ENCODE measurements at places on chromosomes 7 and 10.

DNA sequence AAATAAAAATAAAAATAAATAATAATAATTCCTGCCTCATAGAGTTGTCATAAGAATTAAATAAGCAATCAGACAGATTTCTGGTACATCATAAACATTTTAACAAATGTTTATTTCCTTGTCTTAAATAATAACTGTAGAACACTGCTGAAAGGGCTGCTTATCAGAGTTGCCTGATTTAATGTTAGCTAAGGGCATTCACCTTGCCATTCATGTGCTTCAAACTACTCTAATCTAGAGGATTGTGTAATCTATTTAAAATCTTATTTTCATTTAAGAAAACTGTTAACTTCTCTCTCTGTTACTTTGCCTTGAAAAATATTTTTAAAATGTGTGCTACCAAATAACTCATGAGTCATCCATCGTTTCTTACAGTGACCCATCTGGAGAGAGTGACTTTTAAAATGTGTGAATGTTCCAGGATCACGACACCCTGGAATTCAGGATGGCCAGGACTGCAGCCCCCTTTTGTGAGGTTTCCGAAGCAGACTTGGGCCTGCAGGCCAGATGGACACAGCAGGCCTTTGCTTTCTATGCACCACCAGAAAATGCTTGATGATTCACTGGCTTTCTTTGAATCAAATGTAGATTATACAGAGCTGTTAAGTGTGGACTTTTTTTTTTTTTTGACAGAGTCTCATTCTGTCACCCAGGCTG is 109.1 kb upstream of the TNS3 start:
- DNase-seq: no peak

DNA sequence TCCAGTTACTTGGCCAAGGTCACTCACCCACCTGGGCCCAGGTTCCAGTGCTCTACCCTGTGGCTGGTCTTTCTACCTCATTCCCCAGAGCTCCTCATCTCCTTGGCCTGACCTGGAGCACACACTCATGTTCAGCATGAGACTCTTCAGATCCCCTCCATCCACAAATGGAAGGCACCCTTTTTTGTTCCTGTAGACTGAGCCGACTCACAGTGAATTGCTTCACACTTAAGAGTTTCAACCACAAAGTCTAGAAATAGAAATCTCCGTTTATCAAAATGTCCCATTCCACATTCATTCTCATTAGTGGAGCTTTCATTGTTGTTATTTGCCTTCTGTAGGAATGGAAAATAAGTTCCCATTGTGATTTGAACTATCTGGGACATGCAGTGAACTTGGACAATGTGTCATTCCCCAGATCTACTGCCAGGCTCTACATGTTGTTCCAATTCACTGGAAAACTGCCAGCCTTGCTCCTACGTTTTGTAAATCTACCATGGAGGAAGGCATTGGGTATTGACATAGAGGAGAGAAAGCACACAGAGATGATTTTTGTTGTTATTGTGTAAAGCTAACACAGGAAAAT is 125.3 kb upstream of the CELF2 start:
- no peak for DNase-seq

DNA sequence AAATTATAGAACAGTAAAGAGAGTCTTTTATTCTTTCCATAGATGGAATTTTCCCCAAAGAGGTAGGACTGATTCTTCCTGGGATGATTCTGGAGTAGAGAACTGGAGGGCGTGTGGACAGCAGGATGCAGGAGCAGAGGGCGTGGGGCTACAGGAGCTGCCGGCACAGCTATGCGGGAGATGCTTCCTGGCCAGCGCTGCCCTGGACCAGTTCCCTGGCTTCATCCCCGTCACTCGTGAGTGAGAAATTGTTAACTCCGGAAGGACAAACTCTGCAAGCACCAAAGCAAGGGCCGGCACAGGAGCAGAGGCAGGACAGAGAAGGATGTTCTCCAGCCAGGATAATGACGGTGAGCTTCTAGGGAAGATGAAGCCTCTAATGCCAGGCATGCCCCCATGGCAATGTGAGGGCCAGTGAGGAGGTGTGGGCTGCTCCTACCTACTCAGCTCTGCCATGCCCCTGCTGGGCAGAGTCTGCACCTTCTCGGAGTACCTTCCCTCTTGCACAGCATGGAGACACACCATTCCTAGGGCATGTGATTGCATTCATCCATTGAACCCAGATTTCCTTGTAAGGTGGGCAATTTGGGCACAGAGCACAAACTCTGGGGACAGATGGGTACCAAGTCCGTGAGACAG is 760.9 kb upstream of the IGFBP3 start:
- no peak for DNase-seq

DNA sequence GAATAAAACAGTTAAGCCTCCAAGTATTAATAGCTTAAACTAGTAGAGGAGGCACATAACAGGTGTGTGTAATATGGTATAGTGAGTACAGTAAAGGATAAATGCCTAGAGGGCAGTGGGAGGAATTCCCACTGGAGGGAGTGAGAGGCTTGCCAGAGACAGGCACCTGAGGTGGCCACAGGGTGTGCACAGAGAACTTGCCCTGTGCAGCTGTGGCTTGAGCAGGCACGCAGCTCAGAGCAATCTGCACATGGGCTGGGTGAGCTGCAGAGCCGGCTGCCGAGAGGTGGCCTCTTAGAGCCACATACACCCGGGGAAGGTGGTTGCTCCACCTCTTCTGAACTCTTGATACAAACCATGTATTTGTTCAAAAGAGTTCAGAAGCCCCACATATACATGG is 237.1 kb downstream of the COBL start:
- DNase-seq: no peak

GRCh38 chr7:1410992-1411391 is 48.3 kb downstream of the MICALL2 start:
- no peak for DNase-seq

DNA sequence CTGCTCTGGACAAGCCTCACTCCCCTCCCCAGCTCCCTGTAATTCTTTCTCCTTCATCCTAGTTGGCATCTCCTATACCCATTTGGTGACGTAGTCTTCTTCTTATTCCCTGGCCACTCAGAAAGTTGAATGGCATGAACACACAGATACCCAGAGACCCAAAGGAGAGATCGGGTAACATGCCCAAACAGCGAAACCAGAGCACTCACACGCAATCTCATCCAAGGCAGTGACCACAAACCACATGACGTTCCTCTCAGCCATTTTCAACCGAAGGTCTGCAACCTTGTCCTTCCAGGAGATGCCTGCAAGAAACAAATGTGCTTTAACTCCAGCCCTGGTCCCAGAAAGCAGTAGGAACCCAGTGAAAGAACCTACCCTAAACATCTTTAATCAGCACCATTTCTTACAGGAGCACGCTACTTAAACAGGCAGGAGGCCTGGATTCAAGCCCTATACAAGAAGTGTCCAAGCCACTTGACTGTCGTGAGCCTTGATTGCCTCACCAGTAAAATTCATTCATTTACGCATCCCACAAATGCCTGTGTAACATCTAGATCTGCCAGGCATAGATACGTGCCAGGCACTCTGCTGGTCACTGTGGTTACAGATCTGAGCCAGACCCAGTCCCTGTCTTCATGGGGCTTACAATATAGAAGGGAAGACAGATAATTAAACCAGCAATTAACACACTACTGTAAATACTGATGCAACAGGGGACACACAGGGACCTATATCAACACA is 37.1 kb downstream of the XPNPEP1 start:
- no peak for DNase-seq

GRCh38 chr7:26439521-26440232 is 148.0 kb downstream of the SNX10 start:
- no peak for DNase-seq

- peak; percentile 87 for DNase-seq
Observed at GRCh38 chr10:72248468-72249151, 25.1 kb upstream of the DDIT4 start.

DNA sequence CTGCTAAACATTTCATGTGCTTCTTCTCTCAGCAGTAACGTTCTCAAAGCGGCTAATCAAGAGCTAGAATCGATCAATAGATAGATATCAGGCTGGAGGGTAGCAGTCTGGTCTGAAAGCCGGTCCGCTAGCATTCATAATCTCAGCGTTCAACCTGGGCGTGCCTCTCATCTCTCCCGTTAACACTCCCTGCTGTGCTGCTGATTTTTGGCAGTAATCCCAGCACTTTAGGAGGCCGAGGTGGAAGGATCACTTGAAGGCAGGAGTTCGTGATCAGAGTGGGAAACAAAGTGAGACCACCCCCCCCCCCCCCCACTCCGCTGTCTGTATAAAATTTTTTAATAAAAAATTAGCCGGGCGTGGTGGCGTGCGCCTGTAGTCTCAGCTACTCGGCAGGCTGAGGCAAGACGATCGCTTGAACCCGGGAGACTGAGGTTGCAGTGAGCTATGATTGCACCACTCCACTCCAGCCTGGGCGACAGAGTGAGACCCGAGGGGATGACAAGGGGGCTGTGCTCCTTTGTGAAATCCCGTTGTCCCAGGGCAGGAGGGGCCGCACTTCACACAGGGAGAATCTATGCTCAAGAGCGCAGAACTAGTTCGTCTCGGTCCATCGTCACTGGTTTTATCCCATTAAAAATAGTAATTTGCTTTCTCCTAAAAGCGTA is 624 bp upstream of the CEP55 start:
- DNase-seq: no peak

DNA sequence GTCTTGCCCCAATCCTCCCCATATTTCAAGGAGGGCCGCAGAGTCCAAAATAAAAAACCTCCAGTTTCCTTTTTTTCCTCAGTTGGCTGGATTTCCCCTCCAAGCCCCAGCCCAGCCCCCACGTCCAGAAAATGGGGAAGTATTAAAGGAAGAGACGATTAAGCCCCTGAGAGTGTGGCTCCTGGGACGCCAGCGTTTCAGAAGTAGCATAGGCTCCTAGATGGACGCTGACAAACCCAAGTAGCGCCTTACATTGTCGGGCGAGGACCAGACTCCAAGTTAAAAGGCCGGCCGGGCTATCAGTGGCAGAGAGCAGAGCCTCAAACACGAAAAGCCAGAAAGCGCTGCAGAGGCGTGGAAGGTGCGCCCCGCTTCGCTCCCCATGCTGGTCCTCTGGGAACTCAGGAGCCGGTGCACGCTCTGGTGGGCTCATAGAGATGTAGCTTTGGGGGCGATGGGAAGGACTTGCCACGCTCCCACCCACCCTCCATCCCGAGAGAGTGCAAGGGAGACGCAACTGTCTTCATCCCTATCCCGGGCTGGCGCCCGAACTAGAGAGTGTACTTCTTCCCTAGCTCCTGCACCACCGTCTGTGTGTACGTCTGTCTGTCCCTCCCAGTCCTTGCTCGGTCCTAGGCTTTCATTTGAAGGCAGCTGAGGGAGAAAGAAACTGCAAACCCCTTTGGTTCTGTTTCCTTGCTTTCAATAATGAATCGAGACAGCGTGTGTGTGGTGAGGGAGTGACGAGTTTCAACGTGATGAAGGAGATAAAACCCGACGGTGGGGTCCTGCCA is 6.3 kb upstream of the EMX2 start:
- no peak for DNase-seq

DNA sequence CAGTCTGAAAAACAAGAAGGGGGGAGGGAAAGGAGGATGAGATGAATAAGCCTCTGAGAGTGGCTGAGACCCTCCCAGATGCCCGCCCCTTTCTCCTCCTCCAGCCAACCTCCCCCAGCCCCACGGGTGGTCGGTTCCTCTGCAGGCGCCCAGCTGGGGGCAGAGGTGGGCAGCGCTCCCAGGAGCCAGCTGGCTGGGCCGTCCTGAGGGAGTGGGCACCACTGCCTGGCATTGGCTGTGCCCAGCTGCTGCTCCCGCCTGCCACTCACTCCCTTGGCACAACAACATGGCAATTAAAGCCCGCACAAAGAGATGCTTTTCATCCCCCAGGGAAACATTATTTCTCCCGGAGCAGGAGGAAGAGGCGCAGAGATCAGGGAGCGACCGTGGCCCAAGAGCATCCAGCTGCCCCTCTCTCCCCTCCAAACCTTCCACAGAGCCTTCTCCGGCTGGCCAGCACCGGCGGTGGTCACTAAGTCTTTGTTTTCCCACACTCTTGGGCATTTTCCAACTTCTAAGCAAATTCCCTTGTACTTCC is 107.2 kb downstream of the SPDYE5 start:
- no peak for DNase-seq

DNA sequence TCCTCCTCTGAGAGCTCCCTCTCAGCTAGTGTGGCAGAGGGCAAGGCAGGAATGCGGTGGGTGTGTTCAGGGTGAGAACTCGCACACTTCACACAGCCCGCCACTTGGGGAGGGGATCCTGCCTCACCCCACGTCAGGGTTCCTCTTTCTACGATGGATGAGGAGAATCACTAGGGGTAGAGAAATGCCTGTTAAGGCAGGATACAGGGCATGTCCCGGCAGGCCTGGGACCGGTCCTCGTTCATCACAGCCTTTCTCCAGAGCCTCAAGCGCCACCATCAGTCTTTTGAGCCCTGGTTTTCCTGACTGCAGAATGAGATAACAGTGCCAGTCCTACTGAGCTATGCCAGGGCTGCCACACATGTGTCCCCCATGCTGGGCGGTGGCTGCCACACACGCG is 546.7 kb upstream of the ADARB2 start:
- DNase-seq: no peak

- no peak for DNase-seq
Observed at GRCh38 chr10:98610836-98611235, 164.1 kb upstream of the HPS1 start.

DNA sequence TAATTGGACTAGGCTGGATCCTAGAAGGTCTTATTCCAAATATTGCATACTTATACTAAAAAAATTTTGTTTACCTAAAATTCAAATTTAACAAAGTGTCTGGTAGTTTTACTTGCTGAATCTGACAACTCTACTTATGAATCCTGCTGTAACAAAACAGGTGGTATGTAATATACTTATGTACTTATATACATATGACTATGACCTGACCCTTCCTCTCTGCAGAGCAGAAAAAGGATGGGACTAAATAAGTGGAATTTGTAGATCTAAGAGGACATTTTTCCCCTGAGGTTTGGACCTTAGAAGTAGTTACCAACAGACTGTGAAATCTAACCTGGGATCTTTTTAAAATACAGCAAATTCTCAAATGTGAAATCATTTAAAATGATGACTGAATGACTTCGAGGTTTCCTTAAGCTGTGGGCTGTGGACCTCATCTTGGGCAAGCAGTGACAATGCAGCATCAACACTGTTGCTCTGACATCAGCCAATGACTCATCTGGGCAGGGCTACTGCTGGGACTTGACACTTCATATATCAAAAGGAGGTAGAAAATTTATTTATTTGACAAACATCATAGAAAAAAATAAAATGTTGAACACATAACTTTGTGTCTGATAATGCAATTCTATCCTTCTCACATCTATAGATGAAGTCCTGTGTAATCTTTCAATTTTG is 73.6 kb downstream of the RELN start:
- DNase-seq: no peak

All from lower lobe of right lung (tissue), 2 donors.